ENCODE measurements at places on chromosomes 2 and 18. TPM values are rescaled to one million over a fixed set of nuclear protein-coding genes. Genes with fewer than 3 reads are reported as not detected.

Gene ANKRD23
- 18.0 TPM for polyA plus RNA-seq

Gene PLEK
- polyA plus RNA-seq: 6.3 TPM

Gene EFR3B
- polyA plus RNA-seq: 4.3 TPM

Gene GPR35
- 1.5 TPM for polyA plus RNA-seq

Gene RSAD2
- polyA plus RNA-seq: 2.3 TPM

Gene GCG
- 14.4 TPM for polyA plus RNA-seq

Gene PJVK
- 6.0 TPM for polyA plus RNA-seq

Gene CFAP65
- polyA plus RNA-seq: not detected

GRCh38 chr2:224958462-224958857 lies 83.8 kb downstream of the DOCK10 start:
- peak; percentile 75 for DNase-seq

- no peak for DNase-seq
Measured at GRCh38 chr2:72949642-72950041, 32.3 kb downstream of the EMX1 start.

DNA sequence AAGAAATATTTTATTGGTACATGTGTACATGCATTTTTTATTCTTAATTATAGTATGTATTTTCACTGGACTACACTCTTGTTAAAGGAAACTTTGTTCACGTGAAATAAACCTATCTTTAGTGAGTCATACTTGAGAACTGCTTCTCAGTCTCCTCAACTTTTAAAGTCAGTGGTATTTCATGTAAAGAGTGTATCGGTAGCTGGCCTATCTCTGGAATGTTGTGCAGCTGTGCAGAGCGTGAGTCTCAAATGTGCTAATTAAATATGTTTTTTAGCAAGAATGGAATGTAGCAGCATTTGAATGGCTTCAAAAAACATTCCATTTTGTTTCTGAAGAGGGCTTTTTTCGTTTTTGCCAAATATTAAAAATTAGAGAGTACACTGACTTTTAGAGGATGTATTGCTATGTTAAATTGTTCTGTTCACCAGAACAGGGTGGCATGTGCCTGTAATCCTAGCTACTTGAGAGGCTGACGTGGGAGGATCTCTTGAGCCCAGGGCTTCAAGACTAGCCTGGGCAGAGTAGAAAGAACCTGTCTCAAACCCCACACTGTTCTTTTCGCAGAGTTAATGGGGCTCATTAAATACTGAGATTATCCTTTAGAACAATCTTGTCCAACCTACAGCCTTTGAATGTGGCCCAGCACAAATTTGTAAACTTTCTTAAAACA lies 14.3 kb downstream of the SPTBN1 start:
- no peak for DNase-seq

GRCh38 chr2:223599640-223600380 lies 2.4 kb downstream of the SCG2 start:
- no peak for DNase-seq

- DNase-seq: no peak
Measured at GRCh38 chr2:187003038-187003554, 154.1 kb upstream of the ZSWIM2 start.

DNA sequence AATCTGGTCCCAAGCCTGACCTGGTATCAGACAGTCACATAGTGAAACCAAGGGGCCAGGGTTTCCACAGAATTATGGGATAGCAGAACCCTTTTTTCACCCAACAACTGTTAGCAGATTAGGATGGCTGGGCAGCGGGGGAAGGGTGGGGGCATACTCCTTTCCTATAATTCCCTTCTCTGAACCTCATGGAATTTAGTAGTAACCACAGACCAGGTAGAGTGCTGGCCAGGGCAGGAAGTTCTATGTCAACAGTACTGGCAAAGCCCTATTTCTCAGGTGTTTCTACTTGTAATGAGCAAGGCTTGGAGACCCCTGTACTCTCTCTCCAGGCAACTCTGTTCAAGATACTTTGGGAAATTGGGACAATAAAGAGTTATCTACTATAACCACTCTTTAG lies 174.6 kb downstream of the THADA start:
- DNase-seq: no peak

- DNase-seq: no peak
Measured at GRCh38 chr2:190849774-190850173, 30.8 kb upstream of the GLS start.

DNA sequence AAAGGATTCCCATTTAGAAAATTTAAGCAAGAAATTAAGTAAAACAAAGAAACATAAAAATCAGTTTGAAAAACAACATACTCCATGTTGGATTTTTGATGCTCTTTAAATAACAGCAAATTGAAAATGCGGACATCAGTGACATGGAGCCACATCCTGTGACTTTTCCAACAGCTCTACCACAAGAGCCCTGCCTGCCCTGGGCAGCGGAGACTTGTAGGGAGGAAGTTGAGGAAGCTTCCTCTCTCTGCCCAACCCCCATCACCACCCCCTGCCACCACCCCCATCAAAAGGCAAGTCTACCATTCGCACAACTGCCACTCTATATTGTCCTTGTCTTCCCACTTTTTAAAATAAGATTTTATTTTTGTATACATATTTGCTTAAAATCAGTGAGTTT lies 32.8 kb upstream of the DAPL1 start:
- no peak for DNase-seq

- DNase-seq: peak; percentile 64
Measured at GRCh38 chr2:219441451-219442255, 7.0 kb downstream of the SPEG start.
